ENCODE measurements at places on chromosomes 5 and 9.

GRCh38 chr5:124670722-124671184 is 75.7 kb downstream of the ZNF608 start:
- no peak for DNase-seq

DNA sequence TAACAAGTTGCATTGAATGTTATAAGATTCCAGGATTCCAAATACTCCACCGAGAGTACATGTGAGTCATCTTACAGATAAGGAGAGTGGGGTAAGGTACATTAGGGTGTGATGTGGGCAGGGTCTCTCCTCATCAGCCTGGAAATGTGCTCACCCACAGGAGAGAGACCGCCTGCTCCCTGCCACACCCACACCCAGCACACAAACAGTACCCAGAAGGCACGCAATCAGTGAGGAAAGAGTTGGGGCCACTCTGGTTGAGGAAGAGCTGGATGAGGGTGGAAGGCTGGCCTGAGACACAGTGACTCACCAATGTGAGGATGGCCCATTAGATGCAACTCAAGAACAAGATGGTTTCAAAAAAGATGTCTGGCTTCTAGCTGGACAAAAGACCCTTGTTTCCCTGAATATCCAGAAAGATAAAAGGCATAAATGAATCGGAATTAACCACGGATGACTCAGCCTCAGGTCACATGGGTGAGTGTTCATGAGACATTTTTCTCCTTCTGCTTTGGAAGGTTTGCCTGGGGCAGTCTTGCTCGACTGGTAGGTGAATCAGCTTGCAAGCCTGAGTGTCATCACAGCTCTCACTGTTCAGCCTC is 51.1 kb upstream of the LHFPL2 start:
- DNase-seq, result no peak

DNA sequence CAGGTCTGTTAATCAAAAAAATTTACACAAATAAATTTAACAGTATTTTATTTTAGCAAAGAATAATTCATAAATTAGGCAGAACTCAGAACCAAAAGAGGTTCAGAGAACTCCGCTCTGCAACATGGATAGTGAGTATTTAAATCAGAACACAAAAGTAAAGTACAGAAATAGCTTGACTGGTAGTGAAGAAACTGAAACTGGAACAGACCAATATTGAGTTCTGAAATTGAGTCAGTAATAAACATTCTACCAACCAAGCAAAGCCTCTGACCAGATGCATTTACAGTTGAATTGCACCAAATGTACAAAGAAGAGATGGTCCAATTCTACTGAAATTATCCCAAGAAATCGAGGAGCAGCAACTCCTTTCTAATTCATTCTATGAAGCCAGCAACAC is 1542.8 kb downstream of the EFNA5 start:
- no peak for DNase-seq

GRCh38 chr9:126613651-126614050 is at the start of gene LMX1B:
Gene LMX1B (plus strand): TSS chr9:126613928. CDS start chr9:126614450, 522 bp downstream.
- DNase-seq, result no peak

- no peak for DNase-seq
Measured at GRCh38 chr5:88736494-88736893, 146.5 kb downstream of the MEF2C start.

- no peak for DNase-seq
Measured at GRCh38 chr5:79577693-79578092, 34.5 kb upstream of the TENT2 start.

DNA sequence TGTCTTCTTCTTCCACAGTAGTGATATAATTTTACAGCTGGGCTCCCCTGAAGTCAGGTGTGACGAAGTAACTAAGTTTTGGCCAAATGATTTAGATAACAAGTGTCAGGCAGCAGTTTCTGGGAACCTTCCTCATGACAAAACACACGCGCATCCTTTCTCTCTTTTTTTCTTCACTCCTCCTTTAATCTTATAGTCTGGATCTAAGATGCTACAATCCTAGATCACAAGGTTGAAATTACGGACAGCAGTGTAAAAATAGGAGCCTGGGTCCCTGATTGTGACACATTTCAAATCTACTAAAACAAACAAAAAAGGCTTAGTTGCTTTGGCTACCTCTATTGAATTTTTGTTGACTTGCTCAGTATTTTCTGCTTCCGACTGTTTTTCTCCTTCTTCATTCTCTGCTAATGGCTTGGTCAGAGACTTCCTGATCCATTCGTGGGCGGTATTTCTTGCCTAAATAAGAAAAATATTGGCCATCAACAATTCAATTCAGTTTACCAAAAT is 36.1 kb downstream of the FAM114A2 start:
- DNase-seq, result no peak

DNA sequence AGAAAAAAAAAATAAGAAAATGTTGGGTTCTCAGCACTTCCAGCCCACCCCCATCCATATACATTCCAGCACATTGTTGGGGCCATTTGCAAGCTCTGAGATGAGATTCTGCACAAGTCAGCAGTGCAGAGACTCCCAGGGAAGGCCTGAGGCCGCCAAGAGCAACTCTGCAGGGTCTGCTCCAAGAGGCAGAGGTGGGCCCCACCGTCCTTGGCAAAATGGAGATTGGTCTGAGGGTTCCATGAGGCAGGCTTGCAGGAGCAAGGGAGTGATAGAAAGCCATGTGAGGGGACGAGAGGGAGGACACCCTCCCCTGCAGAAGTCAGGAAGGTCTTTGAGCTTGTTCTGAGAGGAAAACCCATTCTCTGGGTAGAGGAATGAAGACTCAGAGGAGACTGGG is 51.9 kb upstream of the SAP30L start:
- DNase-seq, result no peak

DNA sequence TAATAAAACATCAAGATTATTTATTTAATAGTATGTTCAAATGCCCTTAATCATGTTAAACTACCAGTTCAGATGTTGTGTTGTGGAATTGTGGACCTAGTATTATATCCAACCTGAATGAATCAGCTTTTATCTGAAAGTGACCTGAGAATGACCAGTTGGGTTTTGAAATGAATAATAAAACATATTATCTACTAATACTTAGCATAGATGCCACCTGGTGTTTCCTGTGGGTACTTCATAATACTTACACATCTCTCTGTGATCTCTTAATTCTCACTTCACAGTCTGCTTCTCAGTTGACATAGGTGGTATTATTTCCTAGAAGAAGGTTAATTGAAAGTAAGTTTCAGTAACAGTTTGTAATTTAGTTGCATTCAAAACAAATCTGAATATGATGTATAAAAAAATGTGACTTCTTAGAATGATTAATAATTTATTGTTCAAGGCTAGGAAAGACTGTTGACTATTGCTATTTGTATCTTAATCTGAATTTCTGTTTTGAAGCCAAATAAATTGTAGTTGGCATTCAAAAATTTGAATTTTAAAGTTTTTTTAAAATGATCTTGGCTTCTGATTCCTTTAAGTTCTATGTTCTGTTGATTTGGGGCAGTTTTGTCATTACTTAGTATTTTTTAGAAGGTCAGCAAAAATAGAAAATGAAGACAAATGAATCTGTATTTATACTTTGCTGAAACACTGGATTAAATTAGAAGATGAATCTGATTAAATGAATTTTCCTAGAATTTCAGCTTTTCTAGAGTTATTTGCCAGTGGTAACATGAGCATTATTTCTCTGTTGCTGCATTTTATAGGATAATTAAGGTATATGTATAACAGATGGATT is 48.2 kb downstream of the KIF2A start:
- no peak for DNase-seq

DNA sequence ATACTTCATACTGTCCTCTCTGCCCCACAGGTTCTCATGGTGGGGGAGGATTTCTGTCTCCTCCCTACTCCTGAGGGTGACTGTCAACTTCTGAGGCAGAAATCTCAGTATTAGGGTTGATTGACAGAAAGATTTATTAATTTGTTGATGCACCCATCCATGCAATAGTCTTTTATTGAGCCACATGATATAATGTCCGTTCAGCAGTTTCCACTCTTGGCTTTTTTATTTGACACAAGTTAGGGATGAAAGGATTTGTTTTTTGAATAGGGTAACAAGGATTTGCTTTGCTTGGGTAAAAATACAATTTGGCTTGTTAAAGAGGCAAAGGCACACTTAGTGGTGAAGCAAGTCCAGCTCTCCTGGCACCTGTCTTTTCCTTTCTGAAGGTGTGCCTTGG is 125.0 kb downstream of the ADAMTSL1 start:
- DNase-seq, result no peak

GRCh38 chr9:105418588-105419500 is 29.0 kb upstream of the FSD1L start:
- no peak for DNase-seq

DNA sequence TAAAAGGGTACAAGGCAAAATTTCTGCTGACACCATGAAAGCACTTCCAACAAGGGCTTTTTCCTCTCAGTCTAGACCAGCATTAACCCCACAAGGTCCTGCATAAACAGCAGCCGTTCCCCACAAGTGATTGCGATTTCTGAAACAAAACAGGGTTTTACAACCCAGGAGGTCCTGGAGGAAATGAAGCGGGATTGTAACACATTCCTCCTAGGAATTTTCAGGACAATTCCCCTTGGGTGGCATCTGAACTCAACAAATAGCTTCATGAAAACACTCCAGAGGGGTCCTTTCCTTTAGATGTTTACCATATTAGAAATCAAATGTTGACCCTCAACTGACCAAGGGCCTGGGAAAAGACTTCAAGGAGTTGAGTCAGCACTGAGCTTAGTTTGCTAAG is 36.7 kb upstream of the SHC3 start:
- no peak for DNase-seq

GRCh38 chr5:68352166-68352565 is 136.6 kb downstream of the PIK3R1 start:
- DNase-seq, result no peak

- DNase-seq, result no peak
Measured at GRCh38 chr9:98334796-98335195, 79.3 kb upstream of the TBC1D2 start.

DNA sequence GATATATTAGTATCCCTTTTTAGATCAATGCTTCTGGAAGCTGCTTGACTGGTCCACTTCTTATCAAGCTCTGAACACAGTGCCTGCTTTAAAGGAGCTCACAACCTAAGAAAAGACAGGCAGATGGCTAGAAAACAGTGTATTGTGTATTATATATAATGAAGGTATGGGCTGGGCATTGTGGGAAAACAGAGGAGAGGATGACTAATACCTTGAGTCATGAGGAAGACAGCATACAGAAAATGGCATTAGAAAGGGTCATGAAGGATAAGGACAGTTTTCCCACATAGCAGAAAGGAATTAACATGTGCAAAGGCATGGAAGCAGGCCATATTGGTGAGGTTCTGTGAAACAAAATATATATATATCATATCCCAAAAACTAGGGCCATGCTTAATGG is 309.6 kb downstream of the MLLT3 start:
- DNase-seq, result no peak

- DNase-seq, result no peak
Measured at GRCh38 chr9:111001526-111001925, 36.7 kb downstream of the LPAR1 start.

GRCh38 chr9:95350266-95350665 is 32.8 kb upstream of the FANCC start:
- no peak for DNase-seq

DNA sequence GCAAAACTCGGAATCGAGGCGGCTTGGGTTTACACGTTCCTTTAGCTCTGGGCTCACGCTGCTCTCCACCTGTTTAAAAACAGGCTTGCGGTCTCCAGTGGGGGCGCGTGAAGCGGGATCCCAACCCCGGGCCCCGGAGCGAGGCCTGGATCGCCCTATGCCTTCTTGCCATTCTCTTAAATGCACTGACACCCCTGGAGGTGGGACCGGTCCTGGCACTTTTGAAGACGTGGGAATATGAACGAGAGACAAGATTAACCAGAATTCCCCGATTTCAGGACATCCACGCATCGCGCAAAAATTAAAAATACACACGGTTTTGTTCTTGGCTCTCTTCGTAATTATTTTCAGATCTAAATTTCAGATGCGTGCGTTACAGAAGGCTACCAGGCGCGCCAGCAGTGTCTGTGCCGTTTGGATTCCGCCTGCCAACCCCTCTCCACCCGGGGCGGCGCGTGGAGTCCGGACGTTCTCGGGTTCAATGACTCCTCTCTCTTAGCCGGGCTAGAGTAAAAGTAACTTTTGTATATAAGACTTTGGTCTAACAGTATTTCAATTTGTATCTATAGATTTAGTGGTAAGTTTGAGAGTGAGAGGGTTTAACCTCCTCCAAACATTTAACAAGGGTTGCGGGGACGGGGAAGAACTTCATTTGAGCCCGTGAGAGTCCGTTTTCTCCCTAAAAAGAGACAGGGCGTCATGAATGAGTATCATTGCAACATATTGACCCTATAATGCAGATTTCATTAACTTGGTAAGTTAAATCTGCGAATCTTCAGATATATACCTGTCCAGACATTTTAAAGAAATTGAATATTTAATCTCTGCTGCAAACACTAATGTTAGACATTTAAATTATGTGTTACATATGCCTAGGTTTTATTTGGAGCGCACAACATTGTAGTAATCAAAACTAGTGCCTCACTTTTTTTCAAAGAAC is 3.8 kb downstream of the FOXD1 start:
- DNase-seq, result no peak

DNA sequence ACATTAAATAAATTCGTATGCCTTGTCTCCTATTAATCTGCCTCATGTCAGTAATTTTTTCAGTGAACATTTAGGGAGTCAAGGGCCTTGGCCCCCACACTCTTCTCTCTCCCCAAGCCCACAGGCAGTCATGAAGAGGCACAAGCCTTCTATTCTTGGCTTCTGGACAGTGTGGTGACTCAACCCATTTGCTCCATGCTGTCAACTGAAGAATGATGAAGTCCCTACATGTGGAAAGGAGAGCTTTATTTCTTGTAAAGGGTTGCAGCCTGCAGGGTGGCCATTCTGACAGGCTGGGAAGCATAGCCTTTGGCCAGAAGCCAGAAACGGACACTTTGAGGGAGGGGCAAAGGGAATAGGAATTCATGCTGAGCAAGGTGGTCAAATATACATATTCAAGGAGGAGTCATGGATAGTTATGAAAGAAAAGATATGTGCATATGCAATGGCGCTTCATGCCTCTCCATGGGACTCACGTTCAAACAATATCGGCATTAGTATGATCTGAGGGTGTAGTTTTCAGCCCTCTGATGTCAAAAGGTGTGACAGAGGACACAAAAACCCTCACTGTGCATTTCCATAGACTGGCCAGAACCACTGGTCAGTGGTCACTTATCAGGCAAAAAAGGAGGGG is 31.3 kb downstream of the ANKRA2 start:
- no peak for DNase-seq

DNA sequence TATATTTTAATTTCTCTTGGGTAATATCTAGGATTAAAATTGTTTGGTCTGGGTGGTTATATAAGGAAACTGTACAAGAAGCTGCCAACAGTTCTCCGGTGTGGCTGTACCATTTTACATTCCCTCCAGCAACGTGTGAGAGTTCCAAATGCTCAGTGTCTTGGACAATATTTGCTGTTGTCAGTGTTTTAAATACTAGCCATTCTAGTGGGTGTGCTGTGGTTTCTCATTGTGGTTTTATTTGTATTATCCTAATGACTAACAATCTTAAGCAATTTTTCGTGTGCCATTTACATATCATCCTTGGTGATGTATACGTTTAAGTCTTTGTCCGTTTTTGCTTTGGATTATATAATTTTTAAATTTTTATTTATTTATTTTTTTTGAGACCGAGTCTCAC is 34.0 kb downstream of the TNFSF15 start:
- DNase-seq, result no peak

GRCh38 chr5:39584927-39585326 is 160.1 kb upstream of the DAB2 start:
- DNase-seq, result no peak

Data from activated naive CD4-positive, alpha-beta T cell treated with Interleukin-2 at 50 U/mL for 16 hours (primary cell).